ENCODE measurements at places on chromosomes 5 and 9.

DNA sequence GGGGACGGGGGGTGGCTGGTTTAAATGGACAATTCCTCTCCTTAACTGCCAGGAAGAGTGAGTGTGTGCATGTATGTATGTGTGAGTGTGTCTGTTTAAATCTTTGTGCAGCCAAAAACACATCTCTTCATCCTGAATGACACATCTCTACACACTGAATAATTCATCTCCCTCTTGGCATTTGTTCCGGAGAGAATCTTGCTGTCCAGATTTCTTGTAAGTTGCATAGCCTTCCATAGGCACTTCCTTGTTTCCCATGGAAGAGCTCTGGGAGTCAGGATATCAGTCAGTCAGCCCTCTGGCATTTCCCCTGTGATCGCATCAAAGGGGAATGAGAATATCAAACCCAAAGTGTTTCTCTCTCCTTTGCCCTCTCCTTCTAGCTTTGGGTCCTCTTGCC, 74.7 kb downstream of the WWC1 start:
- no peak for DNase-seq

- no peak for DNase-seq
Measured at GRCh38 chr5:111776913-111777781, 20.2 kb upstream of the NREP start.

GRCh38 chr5:153809166-153809565, 229.5 kb downstream of the FAM114A2 start:
- no peak for DNase-seq

- DNase-seq, result peak; percentile 52
Measured at GRCh38 chr5:168481330-168481788, 4.9 kb upstream of the RARS1 start.
